ENCODE measurements at places on chromosomes 7 and 10.

DNA sequence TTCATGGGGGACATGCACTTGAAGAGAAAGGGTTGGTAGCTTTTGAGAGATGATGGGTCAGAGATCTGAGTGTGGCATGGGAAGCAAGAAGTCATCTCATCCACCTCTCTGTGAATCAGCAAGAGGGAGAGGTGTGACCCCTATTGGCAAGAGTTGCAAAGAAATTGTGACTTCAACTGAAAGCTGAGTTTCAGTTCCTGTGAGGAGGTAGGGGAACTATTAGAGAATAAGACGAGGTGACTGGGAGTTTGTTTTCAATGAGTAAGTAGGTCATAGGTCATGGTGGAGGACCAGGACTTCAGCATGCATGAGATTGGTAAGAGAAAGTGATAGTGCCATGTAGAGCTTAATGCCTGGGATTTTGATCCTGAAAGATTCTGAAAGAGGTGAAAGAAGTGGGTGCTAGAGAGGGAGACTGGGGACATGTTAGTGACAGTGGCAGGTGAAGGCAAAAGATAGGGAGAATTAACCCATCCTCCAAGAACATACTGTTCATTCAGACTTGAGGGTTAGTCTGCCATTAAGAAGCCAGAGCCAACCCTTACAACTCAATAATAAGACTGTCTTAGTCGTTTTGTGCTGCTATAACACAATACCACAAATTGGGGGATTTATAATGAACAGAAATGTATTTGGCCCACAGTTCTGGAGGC, 75.5 kb upstream of the CAPZA2 start:
- no peak for DNase-seq

DNA sequence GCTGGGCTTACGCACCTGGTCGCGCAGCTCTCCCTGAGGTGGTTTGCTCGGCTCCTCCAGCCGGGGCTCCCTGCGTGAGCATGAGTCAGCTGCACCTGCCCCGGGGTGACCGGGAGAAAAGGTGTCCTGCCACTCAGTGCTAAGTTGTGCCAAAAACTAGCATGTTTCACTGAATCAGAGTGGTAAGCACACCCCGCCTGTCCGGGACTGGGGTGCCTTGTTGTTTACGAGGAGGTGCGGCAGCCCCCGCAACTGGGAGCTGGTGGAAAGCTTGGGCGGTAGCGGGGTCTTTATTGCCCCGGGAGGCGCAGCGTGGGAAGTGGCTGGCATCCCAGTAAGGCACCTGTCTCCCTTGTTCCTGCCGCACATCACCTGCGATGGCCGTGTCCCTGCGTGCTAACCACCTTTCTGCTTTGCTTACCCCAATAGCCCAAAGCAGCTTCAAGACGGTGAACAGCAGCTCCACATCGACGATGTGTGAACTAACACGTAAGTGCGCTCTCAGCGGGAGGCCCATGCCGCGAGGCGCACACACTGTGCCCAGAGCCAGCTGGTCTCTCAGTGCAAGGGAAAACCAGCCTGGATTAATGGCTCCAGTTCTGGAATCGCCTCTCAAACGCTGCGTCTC, 506.6 kb upstream of the FOXK1 start:
- DNase-seq = no peak

DNA sequence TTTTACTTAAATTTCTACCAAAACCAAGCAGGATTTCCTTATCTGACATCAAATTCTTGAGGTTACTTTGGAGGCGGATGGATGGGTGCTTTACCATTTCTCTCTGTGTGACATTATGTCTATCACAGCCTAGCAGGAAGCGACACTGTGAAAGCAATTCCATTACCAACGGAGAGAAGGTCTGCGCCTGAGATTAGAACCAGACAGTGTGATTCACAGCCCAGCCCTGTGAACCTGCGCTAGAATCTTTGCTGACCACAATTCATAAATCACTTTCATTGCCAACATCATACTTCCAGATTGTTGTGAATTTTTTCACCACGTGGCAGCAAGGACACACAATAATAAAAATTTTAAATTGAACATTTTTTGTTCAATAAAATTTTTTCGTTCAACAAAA, 126.5 kb downstream of the CUBN start:
- no peak for DNase-seq

GRCh38 chr7:31896925-31897324, 173.3 kb downstream of the PDE1C start:
- DNase-seq = no peak

GRCh38 chr10:35136263-35136815, 9.7 kb downstream of the CREM start:
- no peak for DNase-seq

DNA sequence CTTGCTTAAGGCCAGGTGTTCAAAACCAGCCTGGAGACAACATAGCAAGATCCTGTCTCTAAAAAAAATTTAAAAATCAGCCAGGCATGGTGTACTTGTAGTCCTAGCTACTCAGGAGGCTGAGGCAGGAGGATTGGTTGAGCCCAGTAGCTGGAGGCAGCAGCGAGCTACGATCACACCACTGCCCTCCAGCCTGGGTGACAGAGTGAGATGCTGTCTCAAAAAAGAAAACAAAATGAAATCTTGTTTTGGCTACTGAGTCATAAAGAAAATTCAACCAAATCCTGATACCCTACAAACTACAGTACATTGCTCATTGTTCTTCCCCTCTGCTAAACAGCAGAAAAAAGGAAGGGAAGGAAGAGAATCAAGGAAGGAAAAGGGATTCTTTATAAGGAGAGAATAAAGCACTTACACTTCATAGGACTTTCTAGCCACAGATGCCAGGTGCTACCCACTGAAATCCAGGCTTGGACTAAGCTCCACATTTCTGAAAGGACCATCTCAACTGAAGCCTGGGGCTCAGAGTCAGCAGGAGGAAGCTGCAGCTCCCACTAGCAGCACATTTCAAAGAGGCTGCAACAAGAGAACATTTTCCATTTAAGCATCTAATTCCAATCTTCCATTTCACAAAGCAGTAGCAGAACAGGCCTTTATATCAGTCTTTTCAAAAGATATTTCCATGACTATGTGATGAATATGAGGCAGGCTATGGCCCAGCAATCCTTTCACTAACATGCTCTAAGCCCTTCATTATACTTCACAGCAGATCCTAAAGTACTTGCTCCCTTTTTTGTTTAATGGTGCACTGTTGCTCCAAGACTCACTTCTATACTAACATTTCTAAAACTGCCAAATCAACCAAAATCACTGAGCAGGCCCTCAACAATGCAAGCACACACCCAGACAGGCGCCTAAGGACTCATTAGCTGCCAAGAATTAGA, 13.5 kb downstream of the TNPO3 start:
- DNase-seq = no peak

- no peak for DNase-seq
These were observed 30.4 kb downstream of the GET4 start for GRCh38 chr7:906776-907157.

- DNase-seq = no peak
These were observed 34.7 kb downstream of the TNRC18 start for GRCh38 chr7:5388905-5389433.

GRCh38 chr7:27249724-27250556, 7.3 kb downstream of the EVX1 start:
- no peak for DNase-seq

DNA sequence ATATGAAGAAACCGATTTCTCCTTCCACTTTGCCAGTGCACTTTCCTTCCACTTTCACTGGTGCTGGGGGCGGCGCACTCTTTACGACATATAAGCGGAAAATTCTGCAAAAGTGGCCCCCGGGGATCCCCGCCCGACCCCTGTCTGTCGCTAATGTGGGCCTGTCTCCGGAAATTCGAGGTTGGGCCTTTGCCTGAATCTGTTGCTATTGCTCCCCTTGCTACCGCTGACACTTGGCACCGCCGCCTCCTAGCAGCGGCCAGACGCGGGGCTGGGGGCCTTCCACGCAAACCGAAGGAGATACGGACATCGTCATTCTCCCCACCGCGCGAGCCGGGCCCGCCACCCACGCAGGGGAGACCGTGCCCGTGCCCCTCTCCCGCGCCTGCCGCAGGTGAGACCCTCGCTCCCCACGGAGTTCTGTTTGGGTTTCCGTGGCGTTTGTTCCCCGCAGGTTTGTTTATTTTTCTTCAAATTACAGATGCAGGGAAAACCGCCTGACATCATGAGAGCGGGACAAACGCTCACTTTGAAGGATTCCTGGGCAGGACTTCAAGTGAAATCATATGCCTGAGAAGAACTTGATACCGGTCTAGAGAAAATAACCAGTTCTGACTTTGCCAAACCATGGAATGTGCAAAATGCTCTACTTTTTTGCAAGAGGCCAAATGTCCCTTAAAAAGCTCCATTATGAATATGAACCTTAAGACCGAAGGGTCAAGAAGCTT, 5.0 kb downstream of the TWIST1 start:
- no peak for DNase-seq

DNA sequence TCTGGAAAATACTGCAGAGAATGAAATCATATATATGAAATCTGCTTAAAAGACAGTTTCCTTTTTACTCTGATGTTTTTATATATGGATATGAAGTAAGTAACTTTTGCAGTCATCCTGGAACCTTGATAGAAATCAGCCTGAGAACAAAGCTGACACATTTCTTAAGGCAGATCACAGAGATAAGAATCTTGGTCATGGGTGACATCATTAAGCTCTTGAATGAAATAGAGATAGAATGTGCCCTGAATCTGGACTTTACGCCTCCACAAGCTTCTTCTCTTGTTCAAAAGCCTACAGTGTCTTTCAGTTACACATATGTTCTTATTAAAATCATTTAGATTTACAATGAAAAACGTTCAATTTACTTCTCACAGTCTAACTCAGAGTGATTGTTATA, 319.1 kb upstream of the CNTNAP2 start:
- DNase-seq = no peak

- no peak for DNase-seq
These were observed 106.4 kb downstream of the GSAP start for GRCh38 chr7:77309714-77310220.

DNA sequence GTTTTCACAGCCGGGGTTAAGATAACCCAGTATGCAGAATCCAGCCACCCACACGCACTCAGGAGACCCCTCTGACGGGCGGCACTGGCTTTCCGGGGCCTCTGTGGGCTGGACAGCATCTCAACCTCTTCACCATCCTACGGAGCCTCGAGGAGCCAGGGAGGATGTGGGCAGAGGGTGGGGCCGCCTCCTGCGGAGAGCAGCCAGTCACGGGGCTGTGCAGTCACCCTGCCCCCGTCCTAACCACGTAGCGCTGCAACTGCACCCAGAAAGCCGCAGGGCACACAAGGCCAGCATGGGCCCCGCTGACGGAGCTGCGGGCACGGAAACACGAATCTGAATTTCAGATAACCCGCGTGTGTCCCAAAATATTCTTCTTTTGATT, 270.3 kb downstream of the ELFN1 start:
- peak; percentile 95 for DNase-seq

DNA sequence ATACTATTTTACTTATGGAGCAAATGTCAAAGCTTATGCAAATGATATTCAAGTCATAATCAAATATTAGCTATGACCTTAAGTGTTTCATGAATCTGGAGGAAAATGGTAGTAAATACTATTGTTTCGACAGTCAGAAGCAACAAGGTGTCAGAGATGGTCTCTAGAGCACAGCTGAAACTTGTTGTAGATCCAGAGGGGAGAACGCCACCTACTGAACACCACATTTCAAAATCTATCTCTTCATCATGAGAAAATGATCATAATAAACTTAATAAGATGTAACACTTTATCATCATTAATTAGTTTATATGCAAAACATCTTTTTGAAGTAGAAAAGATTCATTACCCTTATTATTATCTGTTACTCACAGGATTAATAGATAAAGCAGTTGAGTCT, 418.7 kb downstream of the GATA3 start:
- DNase-seq = no peak

- no peak for DNase-seq
These were observed 37.9 kb downstream of the SORCS1 start for GRCh38 chr10:107126512-107127065.

DNA sequence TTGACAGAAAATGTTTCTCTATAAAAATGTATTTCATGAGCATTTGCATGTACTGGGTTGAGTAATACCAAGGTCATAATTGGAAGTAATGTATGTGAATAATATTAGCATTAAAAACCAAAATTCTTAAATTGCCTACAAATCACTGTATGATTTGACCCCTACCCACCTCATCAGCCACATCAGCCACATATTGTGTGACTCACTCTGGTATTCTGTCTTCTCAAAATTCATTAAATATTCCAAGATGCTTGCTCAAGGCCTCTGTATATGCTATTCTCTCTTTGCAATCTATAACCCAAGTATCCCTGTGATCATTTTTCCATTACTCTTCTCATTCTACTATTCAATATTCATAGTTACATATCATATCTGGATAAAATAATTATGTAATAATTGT, 21.4 kb downstream of the POT1 start:
- DNase-seq = no peak

DNA sequence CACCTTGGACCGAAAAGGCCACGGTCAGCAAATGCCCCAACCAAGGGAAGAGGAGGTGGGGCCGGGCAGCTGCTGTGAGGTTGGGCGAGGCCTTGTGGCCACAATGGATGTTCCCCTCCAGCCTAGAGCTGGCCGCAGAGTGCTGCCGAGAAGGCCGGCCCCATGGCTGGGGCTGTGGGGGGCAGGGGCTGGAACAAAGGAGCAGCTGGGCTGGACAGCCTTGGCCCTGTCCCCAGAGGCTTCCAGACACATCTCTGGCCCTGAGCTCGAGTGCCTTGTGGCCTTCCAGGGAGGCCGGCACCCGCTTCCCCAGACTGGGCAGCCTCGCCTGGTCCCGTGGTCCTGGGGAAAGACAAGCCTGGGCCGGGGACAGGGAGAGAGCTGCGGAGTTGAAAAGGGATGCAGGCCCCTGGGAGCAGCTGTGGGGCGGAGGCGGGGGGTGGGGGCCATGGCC, 88.0 kb downstream of the PDGFA start:
- no peak for DNase-seq

- DNase-seq = no peak
These were observed 168.2 kb downstream of the ETV1 start for GRCh38 chr7:13821152-13821787.

GRCh38 chr10:101229266-101230182, at the start of gene LBX1:
Gene LBX1, minus strand, starts transcription at chr10:101229463. Its CDS starts 648 bp downstream, at chr10:101228815.
- no peak for DNase-seq

DNA sequence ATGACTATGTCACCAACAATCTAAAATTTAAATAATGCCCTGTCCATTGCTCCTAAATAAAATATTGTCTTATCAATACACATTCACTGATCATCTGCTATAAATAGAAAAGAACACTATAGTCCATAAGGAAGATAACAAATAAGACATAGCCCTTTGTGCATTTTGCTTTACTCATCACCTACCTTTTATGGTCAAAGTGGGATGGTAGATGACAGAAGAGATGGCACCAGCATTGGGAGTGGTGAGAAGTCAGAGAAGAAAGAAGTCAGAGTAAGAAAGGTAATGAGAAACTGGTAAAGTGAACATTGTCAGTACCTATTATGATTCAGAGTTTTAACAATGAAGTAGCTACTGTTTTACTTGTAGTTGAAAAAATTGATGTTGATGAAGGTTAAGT, 31.1 kb downstream of the SEMA3E start:
- DNase-seq = no peak

DNA sequence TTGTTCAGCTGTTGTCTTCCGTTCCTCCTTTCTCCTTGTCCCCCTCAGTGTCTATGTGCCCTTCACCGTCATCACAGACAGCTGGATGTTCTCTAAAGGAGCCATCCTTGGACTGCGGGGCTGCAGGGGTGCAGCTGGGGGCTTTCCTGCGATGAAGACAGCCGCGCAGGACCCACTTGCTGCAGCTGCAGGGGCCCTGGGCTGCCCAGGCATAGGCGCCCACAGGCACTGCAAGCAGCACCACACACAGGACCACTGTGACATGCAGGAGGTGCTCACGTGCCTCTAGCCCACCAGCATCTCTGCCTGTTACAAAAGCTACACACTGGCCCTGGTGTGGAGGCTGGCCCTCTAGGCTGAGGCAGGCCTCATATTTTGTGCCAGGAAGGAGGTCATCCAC, 3.4 kb downstream of the LRIT2 start:
- no peak for DNase-seq

GRCh38 chr10:101020427-101021075, 10.4 kb downstream of the PDZD7 start:
- DNase-seq = no peak

Data from 8988T (cell line).